ENCODE measurements at places on chromosomes 5 and 9.

DNA sequence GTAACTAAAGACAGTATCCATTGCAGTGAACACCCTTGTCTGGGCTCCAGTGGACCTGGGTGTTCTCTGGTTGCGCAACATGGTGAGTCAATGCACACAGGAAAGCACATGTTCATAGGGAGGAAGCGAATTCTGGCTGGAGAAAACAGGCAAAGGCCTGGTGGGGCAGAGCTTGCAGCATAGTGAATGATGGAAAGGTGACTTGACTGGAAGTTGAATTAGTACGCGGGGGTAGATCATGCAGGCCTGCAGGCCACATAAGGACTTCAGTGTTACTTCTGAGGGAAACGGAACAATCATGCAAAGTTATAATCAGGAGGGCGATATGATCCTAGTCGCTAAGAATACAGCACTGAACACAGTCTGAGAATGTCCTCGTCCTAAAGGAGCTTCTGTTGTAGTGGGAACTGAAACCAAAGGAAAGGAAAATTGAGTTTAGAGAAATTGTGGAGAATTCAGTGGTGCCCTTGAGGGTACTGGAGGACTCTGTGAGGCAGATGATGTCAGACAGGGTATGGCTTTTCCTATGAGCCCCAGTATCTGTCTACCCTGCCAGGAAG lies 71.9 kb upstream of the RANBP3L start:
- DNase-seq = no peak

GRCh38 chr9:105357937-105358336 lies 89.9 kb upstream of the FSD1L start:
- DNase-seq = no peak

DNA sequence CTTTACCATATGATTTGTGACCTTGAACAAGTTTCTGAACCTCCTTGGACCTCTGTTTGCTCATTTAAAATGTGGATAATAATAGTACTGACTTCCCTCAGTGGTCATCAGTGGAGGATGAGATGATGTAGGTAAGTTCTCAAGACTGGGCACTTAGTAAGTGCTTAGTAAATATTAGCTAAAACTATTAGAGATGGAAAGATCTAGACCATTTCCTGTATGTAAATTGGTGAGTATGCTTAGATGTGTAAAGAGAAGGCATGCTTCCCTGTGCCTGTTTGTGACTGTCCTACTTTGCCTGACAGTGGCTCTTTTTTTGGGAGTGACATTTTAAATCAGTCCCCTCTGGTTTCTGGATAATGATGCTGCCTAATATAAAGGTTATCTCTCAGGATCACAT lies 288.1 kb downstream of the GABRB2 start:
- DNase-seq = no peak

DNA sequence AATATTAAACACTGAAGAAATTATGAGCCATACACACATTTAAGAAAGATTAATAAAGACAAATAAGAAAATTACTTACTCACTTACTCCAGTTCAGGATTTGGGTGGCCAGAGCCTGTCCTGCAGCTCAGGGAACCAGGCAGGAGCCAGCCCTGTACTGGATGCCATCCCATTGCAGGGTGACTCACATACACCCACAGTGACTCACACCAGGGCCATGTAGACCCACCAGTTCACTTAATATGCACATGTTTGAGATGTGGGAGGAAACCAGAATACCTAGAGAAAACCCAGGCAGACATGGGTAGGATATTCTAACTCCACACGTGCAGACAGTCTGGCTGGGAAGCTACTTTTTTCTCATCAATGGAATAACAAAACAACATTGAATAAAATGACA lies 49.6 kb upstream of the ADRB2 start:
- no peak for DNase-seq

- DNase-seq = no peak
These were observed 21.4 kb downstream of the SLC22A4 start for GRCh38 chr5:132315529-132316067.

GRCh38 chr9:116986015-116986414 lies 298.9 kb downstream of the TRIM32 start:
- DNase-seq = no peak

- no peak for DNase-seq
These were observed 2.8 kb downstream of the MAMDC2 start for GRCh38 chr9:70046274-70047070.

- peak; percentile 68 for DNase-seq
These were observed 8.3 kb upstream of the ENC1 start for GRCh38 chr5:74648835-74649293.

- no peak for DNase-seq
These were observed 575.2 kb downstream of the ISL1 start for GRCh38 chr5:51958473-51958872.

DNA sequence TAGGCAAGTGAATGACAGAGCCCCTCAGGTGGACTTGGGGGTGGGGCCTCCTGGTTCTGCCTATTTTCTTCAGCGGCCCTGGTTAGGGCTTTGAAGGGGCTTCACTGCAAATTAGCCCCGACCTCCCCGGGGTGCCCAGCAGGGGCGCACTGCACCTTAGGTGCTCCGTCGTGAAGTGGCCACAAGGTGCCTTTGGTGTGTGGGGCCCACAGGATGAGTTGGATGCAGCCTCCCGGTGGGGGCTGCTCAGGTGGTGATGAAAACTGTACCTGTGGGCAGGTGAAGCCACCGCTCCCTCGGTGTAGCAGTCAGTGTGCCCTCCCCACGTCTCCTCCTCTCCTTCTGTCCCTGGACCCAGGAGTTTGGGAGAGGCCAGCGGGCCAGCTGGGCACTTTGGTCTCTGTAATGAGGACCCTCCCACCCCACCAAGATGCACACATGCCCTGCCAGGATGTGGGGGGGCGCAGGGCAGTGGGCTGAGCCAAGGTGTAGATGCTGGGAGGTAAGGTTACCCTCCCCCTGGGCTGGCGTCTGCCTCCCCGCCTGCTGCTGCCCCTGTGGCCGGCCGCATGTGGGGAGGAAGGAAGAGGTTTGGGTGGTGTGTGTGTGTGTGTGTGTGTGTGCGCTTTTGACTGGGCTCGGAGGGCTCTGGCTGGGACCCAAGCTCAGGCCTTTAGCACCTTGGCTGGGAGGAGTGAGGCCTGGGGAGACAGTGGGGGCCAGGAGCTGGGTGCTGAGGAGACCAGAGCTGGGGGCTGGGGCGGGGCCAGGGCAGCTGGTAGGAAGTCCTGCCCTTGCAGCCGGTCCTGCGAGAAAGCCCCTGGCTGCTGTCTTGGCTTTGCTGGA lies 55.6 kb downstream of the RXRA start:
- no peak for DNase-seq

DNA sequence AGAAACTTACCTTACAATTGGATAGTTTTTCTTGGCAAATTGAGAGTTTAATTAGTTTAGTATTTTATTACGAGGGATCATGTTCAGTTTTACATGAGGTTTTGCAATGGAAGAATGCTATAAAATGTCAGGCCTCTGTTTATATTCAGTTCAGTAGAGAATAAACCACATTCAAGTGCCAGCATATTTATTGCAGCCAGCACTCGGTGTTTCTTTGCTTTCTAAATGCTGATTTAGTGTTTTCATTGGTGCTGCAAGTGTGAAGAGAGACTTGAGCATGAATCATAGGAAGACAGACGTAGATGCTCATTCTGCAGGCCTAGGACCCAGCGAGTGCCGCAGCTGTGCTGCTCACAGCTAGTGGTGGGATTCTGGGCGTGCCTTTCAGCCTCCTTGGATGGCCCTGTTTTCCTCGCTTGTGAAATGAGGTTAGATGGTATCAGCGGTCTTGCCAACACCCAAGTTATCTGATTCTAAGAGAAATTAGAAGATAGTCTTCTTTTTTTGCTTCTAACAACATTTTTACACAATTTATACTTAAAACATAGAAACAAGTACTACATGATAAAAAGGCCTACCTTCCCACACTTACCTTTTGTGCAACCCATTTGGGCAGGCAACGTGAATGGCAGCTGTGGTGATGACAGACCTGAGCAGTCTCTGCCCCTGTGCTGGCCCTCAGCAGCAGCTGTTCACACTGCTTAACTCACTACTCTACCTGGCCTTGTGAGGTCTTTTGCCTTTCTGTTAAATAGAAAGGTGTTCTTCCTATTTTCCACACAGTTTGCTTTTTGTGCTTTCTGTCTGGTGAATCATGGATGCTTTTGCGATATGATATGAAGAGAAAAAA lies 26.8 kb upstream of the TNFAIP8 start:
- DNase-seq = no peak

DNA sequence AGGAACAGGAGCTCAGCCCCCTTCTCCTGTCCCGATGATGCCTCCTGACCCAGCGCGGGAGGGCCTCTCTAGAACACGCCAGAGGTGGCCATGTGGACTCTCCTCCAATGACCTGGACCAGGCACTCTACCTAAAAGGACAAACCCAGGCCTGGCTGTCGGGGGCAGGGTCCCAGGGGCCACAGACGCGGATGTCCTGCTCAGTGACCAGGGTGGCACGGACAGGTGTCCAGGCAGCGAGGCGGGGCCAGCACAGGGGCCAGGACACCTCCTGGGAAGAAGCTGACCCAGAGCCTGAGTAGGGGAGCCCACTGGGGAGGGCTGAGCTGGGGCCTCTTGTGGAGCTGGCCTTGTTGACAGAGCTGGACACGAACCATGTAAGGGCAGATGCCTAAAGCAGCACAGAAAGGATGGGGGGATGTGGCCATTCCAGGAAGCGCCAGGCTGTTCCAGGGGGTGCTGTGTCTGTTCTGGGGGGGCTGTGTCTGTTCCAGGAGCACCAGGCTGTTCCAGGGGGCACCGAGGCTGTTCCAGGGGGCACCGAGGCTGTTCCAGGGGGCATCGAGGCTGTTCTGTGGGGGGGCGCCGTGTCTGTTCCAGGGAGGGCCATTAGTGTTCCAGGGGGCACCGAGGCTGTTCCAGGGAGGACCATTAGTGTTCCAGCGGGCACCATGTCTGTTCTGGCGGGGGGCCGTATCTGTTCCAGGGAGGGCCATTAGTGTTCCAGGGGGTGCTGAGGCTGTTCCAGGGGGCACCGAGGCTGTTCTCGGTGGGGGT lies 30.5 kb downstream of the EXD3 start:
- no peak for DNase-seq

DNA sequence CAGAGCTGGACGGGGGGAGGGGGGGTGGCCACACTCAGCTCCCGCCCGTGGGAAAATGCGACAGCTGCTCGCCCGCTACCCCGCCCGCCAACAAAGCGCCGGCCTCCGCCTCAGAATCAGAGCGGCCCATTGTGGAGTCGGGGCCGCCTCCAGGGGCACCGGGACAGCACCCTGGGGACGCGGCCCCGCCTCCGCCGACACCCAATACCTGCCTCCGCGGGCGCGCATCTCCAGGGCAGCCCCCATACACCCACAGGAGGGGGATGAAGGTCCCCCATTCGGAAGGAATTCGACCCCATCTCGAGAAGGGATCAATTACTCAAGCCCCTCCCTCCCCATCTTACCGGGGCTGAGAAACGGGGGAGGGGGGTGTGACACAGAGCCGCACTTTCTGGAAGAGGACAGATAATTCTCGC lies 1.3 kb downstream of the NOTCH1 start:
- peak; percentile 82 for DNase-seq

GRCh38 chr5:145903113-145903512 lies 30.3 kb upstream of the GRXCR2 start:
- no peak for DNase-seq

DNA sequence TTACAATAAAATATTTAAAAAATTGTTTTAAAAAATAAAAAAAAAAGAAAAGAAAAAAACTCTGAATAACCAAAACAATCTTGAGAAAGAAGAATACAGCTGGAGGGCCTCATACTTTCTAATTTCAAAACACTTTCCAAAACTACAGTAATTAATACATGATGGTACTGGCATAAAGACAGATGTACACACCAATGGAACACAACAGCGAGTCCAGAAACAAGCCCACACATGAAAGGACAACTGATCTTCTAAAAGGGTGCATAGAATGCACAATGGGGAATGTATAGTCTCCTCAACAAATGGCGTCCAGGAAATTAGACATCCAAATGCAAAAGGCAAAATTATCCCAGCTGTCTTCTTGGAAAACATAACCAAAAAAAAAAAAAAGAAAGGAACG lies 99.6 kb downstream of the LURAP1L start:
- DNase-seq = no peak

Data from frontal cortex (tissue), 4 donors.